ENCODE measurements at places on chromosomes 11 and 22.

DNA sequence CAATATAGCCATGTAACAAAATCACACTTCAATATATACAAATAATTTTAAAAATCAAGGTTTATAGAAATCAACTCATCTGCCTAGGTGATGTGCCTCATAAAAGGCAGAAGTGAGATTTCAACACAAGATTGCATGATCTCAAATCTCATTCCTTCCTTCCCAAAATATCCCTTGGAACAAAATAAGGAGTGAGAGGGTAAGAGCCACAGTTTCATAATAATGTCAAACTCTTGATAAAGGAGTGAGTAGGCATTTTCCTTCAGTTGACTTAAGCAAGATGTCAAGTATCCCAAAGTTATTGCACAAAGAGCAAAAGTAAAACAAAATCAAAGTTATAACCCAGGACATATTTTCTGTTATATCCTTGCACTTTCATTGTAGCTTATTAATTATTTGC lies 81.3 kb downstream of the C22orf31 start:
- no peak for DNase-seq

DNA sequence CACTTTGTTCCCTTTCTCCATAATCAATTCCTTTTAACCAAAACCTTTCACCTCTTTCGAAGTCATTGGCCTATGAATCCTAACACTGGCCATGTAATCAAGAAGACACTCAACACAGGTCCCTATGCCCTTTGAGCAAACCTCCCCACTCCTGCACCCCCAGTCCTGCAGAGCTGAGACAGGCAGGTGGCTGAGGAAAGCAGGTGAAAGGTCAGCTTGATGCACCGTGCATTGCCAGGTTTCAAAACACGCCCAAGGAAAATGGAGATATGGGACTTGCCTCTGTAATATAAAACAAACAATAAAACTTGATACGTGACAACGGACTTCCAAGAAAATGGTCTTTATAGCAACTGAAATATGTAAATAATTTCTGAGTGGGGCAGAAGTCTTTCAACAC lies 10.6 kb downstream of the CPT1A start:
- no peak for DNase-seq

DNA sequence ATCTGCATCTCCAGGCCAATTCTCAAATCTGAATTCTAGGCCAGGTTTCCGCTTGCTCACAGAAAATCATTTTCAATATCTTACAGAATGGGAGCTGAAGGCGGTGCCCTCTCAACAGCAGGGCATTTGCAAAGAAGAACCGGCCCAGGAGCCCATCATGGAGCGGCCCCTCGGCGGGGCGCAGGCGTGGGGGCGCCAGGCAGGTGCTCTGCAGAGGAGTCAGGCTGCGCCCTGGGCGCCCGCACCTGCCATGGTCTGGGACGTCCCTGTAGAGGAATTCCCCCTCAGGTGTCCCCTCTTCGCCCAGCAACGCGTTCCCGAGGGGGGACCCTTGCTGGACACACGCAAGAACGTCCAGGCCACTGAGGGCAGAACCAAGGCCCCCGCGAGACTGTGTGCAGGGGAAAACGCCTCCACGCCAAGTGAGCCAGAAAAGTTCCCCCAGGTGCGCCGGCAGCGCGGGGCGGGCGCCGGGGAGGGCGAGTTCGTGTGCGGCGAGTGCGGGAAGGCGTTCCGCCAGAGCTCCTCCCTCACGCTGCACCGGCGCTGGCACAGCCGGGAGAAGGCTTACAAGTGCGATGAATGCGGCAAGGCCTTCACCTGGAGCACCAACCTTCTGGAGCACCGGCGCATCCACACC lies 11.5 kb downstream of the ZNF74 start:
- DNase-seq: no peak

DNA sequence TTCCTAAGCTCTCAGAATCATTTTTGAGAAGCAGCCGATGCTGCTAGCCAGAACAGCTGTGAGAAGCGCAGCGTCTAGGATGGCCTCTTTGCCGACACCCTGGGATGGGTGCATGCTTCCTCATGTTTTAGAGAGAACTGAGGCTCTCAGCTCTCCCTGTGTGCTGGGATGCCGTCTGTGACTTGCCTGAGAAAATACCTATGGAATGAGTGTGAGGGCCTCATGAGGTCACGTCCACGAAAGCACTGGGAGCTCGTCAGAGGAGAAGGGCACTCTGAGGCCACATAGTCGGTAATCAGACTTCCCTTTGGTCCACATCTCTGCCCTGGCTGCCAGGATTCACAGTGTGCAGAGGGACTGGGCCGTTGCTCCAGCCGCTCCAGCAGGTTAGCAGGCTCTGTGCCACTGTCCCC lies 54.7 kb downstream of the MICAL3 start:
- no peak for DNase-seq

DNA sequence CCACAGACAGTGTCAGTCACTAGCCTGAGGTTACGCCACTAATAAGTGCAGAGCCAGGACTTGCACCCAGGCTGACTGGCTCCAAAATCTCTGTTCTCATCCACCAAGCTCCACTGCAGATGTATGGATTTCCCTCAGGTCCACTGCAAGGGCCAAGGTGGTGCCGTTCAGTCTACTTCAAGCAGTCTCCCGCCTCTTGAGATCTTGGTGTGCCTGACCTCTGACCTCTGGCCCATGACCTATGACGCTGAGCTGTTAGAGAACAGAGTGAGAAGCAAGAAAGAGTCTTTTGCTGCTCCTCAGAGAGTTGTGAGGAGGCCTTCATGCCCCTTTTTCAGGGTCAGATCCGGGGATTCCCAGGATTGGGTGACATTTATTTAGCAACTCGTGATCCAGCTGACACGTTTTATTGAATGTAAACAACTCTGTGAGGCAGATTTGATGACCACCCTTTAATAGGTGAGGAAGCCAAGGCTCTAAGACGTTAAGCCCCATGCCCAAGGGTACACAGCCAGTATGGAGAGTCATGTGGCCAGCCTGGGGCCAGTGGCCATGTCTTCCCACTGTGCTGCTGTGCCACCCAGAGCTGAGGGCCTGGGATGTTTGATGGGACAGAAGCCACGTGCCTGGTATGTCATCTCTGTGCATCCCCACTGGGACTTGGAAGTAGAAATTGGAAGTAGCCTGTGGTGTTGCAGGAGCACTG lies 25.2 kb downstream of the DCPS start:
- DNase-seq: no peak

DNA sequence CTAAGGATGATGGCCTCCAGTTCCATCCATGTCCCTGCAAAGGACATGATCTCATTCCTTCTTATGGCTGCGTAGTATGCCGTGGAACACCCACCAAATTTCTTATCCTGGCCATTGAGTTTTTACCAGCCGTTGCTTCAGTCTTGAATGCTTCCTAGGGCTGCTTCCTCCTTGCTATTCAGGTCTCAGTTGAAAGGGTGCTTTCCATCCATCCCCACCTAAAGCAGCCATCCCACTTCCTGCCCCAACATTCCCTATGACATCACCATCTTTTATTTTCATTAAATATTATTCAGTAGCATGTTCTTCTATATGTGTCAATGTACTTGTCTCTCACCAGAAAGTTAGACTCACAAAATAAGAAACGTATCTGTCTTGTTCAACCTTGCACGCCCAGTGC lies 40.7 kb upstream of the SLN start:
- DNase-seq: no peak

DNA sequence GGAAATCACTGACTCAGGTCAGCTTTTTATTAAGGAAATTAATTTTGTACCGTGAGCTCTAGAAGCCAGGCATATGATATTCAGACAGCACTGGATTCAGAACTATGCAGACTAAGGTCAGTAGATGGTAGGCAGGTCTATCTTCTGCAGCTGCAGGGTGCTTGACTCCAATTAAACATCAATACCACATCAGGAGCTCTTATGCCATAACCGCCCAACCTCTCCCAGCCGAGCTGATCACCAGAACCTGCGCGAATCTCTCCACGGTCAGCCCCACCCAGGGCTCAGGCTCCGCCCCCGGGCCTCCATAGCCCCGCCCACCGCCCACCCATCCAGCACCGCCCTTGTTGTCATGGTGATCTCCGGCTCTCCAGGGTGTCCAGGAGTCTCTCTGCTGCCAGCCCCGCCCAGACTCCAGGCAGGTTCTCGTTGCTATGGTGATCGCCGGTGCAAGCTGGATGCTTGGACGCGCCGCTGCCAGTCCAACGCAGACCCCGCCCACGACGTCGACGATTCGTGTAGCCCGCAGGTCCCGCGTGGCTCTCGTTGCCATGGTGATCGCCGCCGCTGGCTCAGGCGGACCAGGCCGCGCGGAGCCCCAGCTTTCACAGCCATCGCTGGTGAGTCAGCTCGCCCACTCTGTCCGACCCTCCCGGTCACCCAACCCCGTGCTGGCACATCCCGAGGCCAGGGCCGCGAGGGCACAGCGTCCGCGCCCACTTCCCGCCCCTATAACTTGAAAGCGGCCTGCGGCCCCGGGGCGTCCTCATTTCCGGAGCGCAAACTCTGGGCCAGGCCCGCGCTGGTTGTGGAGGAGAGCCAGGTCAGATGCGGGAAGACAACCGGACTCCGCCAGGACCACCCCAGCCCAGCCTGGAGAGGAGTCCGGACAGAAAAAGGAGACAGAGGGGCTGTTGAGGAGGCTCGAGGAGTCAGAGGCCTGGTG lies at the start of gene RAB36:
Gene RAB36, plus strand, starts transcription at position 546 of the 946 bp plus-strand sequence. CDS start 1,140 bp downstream, outside the sequence.
- DNase-seq: peak; percentile 100

- DNase-seq: no peak
Observed at GRCh38 chr11:20137637-20138036, 22.6 kb downstream of the DBX1 start.

DNA sequence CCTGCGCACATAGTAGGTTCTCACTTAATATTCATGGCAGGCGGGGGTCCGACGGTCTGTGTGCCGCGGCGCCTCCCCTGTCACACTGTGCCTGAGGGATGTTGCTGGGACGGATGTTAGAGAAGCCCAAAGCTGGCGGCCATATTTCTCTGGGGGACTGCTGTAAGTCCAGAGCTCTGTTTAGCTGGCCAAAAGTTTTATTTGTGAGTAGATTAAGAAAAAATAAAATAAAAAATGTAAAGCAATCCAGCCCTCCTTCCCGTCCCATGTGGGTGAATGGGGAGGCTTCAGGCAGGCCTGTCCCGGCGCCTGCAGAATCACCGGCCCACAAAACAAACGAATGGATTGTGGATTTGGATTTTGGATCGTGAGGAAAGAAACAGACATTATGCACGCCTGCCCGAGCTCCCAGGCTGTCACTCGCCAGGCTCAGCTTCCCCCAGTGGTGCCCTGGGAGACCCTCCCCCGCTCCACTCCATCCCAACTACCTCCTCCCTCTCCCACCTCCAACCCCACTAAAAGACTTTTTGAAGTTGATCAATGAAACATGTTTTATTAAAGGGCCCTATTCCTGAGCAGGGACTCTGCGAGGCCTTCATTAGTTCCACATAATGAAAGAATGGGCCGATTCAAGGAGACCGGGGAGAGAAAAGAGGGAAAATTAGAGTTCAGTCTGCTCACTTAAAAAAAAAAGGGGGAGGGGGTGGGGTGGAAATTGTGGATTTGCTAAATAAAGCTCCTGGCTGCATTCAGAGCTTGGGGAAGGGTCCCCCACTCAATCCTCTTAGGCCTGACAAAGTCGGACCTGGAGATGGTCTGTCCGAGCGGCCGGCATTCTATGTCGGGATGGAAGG lies 20.4 kb upstream of the SCUBE1 start:
- DNase-seq: no peak

GRCh38 chr22:40366068-40366467 lies 4.3 kb upstream of the SGSM3 start:
- no peak for DNase-seq

- DNase-seq: no peak
Observed at GRCh38 chr11:46836431-46836830, 9.6 kb downstream of the CKAP5 start.

DNA sequence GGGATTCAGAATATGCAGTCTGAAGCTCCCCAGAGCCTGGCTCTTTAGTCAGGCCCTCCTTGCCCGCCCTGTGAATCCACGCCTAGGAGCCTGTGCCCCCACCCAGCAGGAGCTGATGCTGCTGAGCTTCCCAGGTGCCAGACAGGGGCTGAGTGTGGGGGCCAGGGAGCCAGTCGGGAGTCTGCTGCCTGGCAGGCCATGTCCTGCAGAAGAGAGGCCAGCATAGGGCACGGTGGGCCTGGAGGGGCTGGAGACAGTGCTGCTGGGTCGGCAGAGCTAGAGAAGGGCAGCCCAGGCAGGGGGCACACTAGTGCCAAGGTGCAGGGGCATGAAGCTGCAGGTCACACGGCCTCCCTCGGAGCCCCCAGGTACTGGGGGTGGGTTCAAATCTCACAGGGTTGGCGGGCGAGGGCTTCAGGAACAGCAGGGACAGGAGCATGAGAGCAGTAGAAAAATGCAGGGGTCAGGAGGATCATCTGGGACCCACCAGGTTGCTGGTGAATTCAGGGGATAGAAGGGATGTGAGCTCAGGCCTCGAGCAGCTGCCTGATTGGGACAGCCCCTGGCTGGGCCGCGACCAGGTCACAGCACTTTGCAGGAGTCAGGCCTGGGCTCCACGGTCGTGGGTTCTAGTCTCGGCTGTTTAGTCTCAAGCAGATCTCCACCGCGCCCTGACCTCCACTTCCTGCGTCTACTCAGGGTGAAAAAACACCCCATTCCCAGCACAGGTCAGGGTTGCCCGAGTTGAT lies 4.1 kb upstream of the SEPTIN5 start:
- no peak for DNase-seq

- DNase-seq: no peak
Observed at GRCh38 chr11:34508524-34508923, 5.1 kb downstream of the ELF5 start.

DNA sequence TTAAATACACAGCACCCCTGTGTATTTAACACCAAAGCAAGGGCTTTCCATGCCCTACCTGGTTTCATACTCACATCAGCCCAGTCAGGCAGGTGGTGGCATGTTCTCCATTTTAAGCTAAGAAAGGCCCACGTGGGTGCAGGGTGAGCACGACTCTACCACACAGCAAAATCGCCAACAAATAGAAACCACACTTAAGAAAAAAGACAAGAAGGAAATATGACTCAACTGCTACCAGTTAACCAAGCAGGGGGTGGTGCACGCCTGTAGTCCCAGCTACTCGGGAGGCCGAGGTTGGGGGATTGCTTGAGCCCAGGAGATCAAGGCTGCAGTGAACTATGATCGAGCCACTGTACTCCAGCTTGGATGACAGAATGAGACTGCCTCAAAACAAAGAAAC lies 35.2 kb upstream of the TFIP11 start:
- no peak for DNase-seq

GRCh38 chr22:48071828-48072227 lies 1309.4 kb downstream of the TBC1D22A start:
- no peak for DNase-seq

GRCh38 chr11:38721586-38722315 lies 2123.7 kb upstream of the RAG2 start:
- DNase-seq: no peak

All from testis (tissue), 5 donors.